ENCODE measurements at places on chromosomes 12 and 14.

GRCh38 chr12:23949348-23950209 is at the start of gene SOX5:
Gene SOX5 (minus strand): TSS chr12:23949670. CDS start chr12:23949601, 69 bp downstream.
- DNase-seq: no peak

- no peak for DNase-seq
Measured at GRCh38 chr12:109531411-109531810, 41.9 kb downstream of the MMAB start.

GRCh38 chr14:44529026-44529425 is 21.9 kb upstream of the FSCB start:
- DNase-seq: no peak

DNA sequence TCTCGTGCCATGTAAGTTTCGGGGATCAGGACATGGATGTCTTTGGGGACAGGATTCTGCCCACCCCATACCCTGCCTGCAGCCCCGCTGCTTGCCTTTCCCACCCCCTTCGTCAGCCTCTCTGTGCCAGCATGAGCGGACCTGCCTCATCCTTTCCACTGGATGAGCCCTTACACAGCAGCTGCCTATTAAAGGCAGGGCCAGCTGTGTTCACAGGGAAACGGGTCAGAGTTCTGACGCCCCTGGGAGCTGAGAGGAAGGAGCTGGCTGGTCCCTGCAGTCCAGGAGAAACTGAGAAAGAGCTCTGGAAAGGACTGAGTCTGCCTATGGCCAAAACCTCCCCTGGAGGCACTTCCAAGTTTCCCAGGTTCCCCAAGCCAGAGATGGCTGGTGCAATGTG is 83.5 kb upstream of the NCOR2 start:
- no peak for DNase-seq

DNA sequence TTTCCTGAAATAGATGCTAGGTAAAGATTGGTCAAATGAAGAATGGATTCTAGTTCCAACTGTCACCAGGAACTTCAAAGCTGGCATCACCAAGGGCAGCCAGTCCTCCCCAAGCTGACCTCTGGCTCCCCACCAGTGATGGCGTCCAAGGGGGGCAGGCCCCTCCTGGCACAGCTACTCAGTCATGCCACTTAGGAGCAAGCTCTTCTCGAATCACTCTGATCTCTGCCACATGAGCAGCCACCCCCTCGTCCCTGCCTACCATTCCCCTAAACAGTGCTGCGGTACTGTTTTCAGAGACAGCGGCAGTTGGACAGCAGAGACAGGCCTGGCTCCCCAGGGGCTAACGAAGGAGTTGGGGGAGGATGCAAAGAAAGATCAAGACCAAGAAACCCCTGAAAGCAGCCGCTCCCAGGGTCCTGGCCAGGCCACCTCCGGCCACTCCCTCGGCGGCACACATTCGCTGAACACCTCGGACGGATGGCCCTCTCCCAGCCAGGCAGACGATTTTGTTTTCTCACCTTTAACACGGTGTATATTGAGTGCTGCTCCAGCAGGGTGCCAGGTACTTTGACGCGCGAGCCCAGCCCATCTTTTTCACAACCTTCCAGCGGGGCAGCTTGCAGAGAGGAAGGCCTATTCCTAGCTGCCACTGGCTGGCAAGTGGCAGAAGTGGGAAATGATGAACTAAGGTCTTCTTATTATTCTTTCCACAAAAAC is 47.4 kb downstream of the ARL6IP4 start:
- no peak for DNase-seq

All from hematopoietic multipotent progenitor cell treated with erythropoietin and hydrocortisone succinate and interleukin-3 and kit ligand, for 17 days (in vitro differentiated cells).